ENCODE measurements at places on chromosomes 4 and X.
A peak's percentile ranks its signal among the peaks of the same experiment; 100 is the strongest.

- no peak for DNase-seq
Measured at GRCh38 chr4:156596706-156597329, 374.8 kb downstream of the PDGFC start.

DNA sequence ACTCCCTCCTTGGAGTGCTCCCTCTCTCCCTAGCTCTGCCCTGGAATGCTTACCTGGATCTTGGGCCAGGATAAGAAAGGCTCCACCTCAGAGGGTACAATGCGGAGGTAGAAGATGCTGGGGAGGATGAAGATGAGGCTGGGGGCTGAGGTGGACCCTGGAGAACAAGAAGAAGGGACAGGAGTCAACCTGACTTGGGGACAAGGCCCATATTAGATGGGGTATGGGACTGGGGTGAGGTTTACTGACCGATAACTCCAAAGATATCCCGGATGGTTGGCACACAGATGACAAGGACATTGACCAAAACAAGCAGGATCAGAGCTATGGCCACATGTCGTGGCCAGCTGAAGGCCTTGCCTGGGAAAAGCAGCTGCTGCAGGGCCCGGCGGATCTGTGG lies 10.6 kb downstream of the SLC38A5 start:
- no peak for DNase-seq

- no peak for DNase-seq
Measured at GRCh38 chr4:177473991-177474390, 31.8 kb upstream of the AGA start.

DNA sequence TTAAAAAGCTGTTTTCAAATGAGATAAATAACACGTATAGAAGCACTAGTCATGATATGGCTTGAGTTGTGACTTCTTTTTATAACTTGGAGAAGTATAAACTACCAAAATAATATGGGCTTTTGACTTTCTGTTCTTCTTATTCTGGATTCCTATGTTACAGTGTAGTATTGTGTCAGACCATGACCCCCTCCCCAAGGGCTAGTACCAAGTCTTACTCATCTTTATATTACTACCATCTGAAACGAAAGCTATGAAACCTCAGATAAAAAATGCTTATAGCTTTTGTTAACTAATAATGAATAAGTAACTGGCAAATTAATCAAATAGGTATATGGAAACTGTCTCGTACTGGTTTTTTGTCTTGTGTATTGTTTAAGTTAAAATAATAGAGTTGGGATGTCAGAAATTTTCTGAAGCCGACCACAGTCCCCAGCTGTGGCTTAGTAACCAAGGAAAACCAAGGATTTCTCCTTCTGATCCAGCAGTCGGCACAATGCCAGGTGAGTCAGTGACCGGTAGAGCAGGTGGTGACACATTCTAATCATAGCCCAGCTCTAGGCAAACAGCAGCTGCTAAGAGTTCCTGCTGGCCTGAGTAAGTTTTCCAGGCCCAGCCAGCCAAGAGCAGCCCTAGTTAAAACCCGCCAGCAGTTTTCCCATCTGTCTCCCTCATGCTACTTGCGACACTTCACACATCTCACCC lies 163.3 kb upstream of the PRDX4 start:
- DNase-seq: peak; percentile 86

DNA sequence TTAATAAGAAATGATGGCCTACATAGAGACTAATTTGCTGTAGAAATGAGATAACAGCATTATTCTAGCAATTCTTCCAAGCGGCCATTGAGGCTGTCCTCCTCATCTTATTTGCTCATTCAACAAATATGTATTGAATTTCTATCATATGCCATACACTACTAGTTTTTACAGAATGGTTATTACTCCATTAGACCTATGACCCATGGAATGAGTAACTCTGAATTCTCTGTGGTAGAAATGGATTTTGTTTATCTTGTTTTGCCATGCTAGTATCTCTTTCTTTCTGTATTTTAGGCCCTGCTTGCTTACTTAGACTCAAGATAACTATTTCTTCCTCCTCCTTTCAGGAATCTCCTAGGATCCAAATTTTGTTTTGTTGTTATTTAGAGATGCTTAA lies 103.5 kb downstream of the RPA4 start:
- DNase-seq: no peak

DNA sequence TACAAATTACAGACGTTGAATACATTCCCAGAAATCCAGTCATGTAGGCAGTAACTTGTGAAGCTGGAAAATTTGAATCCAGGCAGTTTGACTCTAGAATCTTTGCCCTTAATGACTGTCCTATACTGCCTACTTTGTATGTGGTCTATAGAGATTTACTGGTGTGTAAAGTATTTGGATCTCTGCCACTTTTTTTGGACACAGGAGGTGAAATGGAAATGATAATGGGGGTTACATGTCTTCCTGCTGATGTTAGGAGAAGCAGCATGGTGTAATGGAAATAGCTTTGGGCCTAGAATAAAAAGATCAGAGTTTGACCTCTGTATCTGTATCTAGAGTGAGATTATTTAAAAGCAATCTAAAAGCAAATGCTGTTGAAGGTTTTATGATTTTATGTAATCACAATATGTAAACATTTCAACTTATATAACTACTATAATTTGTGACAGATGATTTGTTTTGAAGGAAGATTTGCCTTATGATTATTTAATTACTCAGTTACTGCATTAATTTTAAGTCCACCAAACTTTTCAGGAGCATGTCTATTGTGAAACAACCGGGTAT lies 3.3 kb downstream of the COL4A5 start:
- no peak for DNase-seq

DNA sequence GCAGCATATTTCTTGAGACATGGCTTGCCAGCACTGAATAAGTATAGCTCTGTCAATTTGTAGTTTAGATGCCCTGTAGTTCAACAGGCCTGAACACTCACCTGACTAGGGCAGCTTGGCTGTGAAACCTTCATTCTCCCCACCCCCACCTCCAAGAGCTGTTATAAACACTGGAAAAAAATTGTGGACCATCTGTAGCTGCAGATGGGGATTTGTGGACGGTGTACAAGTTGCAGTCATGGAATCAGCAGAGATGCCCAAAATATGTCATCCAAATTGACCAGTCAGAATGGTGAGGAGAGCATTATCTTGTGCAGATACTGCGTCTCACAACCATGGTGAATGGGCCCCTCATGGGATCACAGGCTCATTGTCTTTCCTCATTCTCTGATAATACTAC lies 76.2 kb upstream of the PAQR3 start:
- no peak for DNase-seq

GRCh38 chr4:25925486-25926201 lies 11.6 kb downstream of the SMIM20 start:
- no peak for DNase-seq

- DNase-seq: no peak
Measured at GRCh38 chr4:12579172-12579571, 905.0 kb downstream of the RAB28 start.

- peak; percentile 5 for DNase-seq
Measured at GRCh38 chr4:95289028-95289634, 259.6 kb downstream of the UNC5C start.

DNA sequence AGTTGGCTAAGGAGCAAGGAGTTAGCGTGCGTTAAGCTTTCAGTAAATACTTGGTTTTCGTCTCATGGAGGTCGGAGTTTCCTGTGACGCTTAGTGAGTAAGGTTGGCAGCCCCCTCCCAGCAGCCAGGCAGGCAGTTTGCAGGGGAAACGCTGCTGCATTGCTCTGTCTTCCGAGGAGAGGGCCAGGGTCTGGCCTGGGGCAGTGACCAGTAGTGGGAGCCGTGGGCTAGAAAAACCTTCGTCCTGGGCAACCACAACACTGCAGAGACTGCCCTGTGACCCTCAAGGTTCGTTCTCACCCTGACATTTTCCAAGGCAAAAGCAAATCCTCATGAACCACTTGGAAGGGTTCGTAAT lies 432 bp downstream of the TMEM175 start:
- DNase-seq: no peak

GRCh38 chr4:148094149-148094548 lies 348.1 kb downstream of the NR3C2 start:
- DNase-seq: no peak

DNA sequence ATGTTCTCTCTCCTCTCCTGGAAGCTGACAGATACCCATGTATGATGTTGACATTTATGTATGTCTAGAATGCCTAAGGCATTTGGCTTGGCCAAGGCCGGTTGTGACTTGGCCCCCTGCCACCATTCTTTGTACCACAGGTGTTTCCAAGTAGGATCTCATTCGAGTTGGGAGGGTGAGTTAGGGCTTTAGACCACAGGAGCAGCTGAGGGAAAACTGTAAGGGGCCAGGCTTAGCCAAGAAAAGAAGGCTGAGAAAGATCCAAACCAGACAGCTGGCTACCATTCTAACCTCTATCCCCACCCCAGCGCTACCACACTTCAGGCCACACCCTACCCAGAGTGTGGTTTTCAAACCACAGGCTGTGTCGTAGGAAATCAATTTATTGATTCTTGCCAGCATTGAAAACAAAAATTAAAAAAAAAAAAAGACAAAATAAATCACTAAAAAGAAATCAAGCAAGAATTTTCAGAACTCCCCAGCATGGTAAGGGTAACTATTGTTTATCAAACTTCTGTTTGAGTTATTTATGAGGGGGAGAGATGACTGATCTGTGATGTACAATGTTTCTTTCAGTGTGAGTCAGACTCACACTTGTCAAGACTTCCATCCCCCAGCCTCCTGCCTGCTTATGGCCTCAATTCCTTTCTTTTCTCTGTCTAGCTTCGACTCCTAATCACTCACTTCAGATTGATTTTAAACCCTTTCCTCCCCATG lies 9.9 kb downstream of the TMSB4X start:
- DNase-seq: peak; percentile 36

DNA sequence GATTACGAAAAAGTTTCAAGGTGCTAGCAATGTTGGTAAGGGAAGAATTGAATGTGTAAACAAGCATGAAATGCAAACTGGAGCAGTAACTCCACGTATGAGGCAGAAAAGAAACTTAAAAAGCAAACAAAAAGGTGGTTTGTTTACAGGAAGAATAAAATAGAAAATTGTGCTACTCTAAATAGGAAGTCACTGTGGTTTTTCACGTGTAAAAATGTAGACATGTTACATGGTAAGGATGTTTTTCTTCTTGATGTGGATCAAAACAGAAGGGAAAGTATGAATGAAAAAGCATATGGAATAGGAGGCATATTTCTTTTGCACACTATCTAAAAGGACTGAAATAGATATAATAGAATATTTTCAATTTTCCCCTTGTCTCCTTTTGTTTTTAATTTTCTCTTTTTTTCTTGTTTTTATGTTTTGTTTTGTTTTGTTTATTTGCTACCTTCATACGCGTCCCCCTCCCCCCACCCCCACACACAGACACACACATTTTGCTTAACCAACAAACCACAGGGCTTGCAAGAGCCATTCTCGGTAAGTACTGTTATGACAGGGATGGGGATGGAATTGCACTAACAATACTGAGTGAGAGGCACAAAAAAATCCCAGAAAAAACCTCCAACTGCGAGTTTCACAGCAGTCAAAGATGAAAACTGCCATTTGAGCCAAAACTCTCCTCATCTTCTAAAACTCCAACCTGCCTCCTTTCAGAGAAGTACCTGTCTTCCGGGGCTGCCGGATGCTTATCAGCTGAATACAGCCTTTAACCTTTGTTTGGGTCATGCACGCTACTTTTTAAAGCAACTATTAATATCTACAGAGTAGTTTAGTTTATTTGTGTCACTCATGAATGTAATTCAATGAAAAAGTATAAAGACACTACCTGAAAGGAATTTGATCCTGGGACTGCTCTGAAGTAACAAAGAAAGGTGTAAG lies 135.8 kb downstream of the IL15 start:
- DNase-seq: no peak

GRCh38 chr4:125116431-125116830 lies 198.3 kb upstream of the FAT4 start:
- DNase-seq: no peak

DNA sequence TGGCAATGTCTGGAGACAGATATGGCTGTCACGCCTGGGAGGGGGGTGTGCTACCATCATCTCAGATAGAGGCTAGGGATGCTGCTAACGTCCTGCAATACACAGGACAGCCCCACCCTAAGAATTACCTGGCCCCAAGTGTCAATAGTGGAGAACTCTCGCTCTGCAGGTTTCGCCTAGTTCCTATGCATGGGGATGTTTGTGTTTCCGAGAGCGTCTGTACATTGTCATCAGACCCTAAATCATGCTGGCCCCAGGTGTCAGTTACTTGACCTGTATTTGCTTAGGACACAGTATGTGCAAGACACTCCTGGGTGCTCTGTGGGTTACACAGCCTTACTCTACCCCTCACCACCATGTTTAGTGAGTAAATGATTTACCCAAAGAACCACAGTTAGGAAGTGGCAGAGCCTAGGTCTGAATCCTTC lies 90.8 kb downstream of the AFF1 start:
- peak; percentile 75 for DNase-seq

- no peak for DNase-seq
Measured at GRCh38 chr4:156154978-156155377, 201.3 kb upstream of the CTSO start.

- no peak for DNase-seq
Measured at GRCh38 chrX:13732246-13733067, 2.0 kb downstream of the TRAPPC2 start.

DNA sequence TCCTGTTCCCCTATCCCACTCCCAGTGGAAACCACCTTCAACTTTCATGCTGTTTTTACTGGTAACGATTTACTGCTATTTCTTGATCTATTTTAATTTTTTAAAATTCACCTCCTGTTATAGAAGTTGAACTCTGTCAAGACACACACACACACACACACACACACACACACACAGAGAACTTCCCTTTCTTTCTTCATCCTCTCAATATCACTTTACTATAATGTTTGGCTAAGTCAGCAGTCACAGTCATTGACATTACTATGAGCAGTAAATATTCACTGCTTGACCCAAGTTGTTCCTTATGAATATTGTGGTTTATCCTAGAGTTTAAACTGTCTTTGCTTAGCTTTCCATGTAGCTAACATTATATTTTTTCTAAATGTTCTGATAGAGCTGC lies 24.0 kb upstream of the SGMS2 start:
- no peak for DNase-seq

GRCh38 chr4:123453061-123453680 lies 56.6 kb downstream of the SPRY1 start:
- DNase-seq: no peak

GRCh38 chr4:81951891-81952455 lies 421.8 kb downstream of the HNRNPD start:
- no peak for DNase-seq

- peak; percentile 5 for DNase-seq
Measured at GRCh38 chrX:128396601-128397000, 344.4 kb upstream of the ACTRT1 start.
